ENCODE measurements at places on chromosomes 7 and 10.

GRCh38 chr7:155961241-155962190, 149.3 kb upstream of the SHH start:
- no peak for DNase-seq

GRCh38 chr10:110208614-110209453, 1.4 kb downstream of the MXI1 start:
- DNase-seq: no peak

DNA sequence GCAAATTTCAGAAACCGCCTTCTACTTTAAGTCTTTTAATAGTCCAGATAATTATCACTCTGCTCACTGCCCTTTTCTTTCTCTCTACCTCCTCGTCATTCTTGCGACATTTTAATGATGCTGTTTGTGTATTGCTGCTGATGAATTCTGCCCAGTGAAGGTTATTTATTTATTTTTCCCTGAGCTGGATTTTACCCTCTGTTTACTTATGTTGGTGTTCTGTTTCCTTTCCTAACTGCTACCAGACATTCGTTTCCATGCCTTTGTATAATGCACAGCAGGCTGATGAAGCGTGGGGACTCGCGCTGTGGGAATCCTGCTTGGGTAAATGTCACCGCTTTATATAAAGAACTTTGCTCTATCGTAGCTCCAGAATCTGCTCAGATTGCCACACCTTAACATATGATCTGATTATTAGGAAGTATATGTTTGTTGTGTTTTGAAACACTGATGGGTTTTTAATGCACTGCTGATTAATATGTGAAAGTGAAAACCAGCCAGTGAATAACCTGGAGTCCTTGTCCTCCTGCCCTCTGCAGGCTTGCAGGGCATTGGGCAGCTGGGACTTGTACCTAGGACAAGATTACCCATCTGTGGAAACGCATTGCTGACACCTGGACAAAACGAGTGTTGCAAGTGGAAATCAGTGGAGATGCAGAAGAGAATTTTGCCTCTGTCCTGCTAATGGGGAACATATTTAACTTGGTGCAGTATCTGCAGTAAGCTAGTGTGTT, 291.5 kb downstream of the SDK1 start:
- DNase-seq: no peak

- no peak for DNase-seq
Measured at GRCh38 chr7:5424749-5425506, 1.3 kb upstream of the TNRC18 start.

GRCh38 chr7:23469961-23470250, 385 bp downstream of the IGF2BP3 start:
- DNase-seq: no peak

DNA sequence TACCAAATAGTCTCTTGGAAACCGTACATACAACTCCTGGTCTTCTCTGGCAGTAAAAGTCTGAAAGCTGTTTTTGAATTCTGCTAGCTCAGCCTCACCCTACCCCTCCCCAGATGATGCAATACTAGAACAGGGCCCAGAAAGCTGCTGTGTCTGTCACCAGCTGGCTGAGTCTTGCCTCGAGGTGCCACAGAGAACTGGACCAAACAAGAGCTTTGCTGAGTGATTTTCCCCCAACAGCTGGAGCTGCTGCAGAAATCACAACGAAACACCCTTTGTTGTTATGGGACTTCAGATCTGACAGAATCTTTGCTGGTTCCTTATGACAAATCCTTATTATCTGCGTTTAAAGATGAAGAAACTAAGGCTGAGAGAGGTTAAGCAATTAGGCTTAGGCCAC, 134.1 kb downstream of the SPAG6 start:
- peak; percentile 51 for DNase-seq

- no peak for DNase-seq
Measured at GRCh38 chr10:67621834-67622233, 74.2 kb downstream of the CTNNA3 start.

DNA sequence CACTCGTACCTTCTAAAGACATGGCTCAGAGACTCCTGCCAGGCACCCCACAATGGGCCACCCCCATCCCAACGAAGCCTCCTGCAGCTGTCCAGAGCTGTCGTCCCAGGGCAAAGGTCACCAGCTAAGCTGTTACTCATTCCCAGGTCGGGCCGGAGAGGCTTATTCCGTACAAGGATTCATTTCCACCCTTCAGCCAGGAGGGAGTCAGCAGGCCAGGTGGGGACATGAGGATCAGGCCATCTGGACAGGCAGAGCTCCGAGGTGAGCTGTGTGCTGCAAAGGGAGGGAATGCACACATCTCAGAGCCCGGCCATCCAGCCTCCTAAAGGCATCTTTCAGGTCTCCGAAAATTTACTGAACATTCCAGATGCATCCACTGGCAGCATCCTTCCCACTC, 63.9 kb upstream of the NANOS1 start:
- no peak for DNase-seq
